ENCODE measurements at places on chromosomes 6 and 20.

DNA sequence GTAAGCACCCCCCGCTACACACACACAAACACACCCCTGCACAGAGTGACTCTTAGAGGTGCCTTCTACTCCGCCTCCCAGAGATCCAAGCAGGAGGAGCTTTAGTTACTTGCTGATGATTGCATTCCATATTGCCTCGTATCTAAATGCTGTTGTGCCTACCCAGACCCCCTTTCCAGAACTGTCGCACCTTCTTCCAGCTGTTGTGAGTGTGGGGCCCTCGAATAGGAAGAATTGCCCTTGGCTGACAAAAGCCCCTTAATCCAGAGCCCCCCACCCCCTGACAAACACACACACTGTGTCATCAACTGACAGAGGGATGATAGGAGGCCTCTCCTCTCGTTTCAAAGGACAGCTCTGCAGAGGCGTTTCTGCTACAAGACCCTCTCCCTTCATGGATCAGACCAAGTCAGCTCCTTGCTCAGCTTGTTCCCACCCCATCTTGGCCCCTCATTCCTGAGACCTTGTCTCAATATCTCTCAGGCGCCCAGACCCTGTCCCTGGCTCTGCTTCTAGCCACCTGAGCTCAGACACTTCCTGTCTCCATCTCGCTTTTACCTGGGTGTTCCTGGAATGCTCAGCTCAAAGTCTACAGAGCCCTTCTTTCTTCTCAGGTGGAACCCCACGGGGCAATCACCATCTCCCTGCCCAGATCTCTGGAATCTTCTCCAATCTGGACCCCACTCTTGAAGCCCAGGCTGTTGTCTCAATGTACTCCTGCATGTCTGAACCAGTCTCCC lies 4.0 kb upstream of the VSX1 start:
- no peak for DNase-seq

- no peak for DNase-seq
Observed at GRCh38 chr20:21801193-21801592, 95.7 kb downstream of the PAX1 start.

GRCh38 chr20:53149148-53149889 lies 177.2 kb downstream of the TSHZ2 start:
- DNase-seq = peak; percentile 40

- DNase-seq = no peak
Observed at GRCh38 chr20:49762940-49763766, 49.5 kb upstream of the B4GALT5 start.

DNA sequence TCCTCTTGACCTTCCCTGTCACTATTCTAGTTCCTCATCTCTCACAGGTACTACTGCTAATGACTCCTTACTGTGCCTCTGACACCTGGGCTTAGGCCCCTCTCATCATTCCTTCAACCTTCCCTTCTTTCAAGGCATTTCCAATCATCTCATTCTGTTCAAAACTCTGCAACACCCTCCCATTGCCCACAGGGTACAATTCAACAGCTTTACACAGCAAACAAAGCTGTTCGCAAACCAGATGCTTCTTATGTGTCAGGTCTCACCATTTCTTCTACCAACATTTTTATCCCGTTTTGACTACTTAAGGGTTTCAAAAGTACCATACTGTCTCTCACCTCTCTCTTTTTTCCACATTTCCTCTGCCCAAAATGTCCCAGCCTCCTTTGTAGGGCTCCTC lies 84.4 kb upstream of the ID4 start:
- no peak for DNase-seq

- no peak for DNase-seq
Observed at GRCh38 chr6:11139051-11139960, 27.8 kb upstream of the ERVFRD-1 start.

DNA sequence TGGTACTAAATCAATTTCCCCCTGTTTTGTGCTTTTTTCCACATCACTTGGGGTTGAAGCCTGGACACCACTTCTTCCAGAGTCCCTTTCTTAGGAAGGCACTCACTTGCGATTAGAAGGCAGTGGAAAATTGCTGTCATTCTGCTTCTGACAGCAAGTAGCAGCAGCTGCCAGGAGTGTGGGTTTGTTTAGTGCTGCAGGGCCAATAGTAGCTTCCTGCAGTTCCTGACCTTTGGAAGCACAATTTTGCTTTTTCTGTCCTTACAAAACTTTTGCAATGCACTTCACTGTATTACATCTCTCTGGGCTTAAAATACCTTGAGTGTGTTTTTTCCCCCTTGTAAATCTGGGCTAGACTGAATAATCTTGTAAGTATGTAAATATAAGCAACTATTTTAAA lies 12.5 kb upstream of the HLA-DRA start:
- no peak for DNase-seq

DNA sequence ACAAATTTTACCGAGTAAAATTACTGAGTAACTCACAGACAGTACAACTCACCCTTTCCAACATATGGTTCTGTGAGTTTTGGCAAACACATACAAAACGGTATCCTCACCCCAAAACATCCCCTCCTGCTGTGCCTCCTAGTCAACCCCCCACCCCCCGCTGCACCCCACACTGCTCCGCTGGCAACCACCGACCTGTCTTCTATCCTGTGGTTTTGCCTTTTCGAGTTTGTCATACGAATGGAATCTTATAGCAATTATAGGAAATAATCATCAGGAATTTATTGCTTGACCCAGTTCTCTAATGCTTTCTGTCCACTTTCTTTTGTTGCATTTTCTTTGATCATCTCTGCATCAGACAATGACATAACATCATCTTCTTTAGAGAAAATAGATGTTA lies 312.3 kb downstream of the KIF16B start:
- no peak for DNase-seq

DNA sequence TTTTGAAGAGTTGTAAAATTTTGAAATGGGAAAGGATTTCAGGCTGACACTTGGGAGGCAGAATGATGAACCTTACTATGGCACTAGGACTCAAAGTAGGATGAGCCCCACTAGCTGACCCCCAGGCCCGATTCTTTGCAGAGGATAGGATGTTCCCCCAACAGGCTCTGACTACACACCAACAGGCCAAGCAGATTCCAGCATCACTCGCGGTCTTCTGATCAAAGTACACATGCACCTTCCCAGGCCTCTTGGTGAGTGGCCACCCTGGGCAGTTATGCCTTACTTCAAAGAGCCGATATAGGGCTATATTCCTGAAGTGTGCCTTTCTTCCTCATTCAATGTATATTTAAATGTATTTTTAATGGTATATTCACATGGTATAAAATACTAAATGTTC lies 117.6 kb upstream of the TMEM181 start:
- DNase-seq = no peak

All from urinary bladder (tissue), 4 donors.